Motor neuron (in vitro differentiated cells): ENCODE measurements at places on chromosomes 13 and 19. TPM values are rescaled to one million over a fixed set of nuclear protein-coding genes. Genes with fewer than 3 reads are reported as not detected.

- ATAC-seq, result peak; percentile 17
Measured at GRCh38 chr13:21979161-21979806, 308.4 kb downstream of the FGF9 start.

DNA sequence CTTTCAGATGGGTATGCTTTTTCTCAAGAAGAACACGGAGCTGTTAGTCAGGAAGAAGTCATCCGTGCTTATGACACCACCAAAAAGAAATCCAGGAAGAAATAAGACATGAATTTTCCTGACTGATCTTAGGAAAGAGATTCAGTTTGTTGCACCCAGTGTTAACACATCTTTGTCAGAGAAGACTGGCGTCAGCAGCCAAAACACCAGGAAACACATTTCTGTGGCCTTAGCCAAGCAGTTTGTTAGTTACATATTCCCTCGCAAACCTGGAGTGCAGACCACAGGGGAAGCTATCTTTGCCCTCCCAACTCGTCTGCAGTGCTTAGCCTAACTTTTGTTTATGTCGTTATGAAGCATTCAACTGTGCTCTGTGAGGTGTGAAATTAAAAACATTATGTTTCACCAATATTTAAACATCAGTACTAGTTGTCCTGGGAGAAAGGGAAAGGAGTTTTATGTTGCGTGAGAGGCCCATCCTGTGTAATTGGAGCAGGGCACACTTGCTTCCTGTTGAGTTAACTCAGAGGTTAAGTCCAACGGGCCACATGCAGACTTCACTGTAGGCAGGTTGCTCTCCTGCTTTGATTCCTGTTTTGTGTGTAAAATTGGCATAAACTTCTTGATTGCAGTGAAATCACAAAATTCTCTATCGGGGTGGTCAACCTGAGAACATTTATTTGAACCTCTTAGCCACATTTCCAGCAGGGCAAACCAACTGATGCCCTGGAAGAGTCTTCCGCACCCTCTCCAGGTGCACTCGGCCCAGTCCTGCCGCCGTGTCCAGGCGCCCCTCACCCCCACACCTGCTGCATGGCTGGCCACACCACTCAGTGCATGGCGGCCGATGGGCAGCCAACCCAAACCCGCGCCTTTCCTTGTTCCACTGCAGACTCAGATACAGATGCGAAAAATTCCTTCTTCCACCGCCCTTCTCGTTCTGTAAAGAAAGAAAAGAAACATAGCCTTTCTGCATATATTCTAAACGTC lies 31.6 kb downstream of the SHISA2 start:
- ATAC-seq, result no peak

DNA sequence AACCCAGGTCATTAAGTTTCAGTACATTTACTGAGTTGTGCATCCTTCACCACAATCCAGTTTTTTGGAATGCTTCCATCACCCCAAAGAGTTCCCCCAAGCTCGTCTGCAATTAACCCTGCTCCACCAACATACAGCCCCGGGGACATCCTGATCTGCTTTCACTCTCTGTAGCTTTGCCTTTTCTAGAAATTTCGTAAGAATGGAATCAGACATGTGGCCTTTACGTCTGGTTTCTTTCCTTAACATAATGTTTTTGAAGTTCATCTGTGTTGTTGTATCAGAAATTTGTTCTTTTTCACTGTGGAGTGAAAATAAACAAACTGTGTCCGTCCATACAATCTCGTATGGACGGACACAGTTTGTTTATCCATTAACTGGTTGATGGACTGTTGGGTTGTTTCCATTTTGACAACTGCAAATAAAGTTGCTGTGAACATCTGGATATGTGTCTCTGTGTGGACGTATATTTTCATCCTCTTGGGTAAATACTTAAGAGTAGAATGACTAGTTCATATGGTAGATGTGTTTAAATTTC lies 2.9 kb downstream of the KLHL26 start:
- no peak for ATAC-seq

GRCh38 chr13:67351909-67352308 lies 121.8 kb upstream of the PCDH9 start:
- no peak for ATAC-seq

GRCh38 chr19:2259336-2259735 lies 3.1 kb upstream of the JSRP1 start:
- no peak for ATAC-seq

- ATAC-seq, result peak; percentile 34
Measured at GRCh38 chr13:19632915-19633478, 462 bp upstream of the MPHOSPH8 start.

- no peak for ATAC-seq
Measured at GRCh38 chr13:85148009-85148408, 651.2 kb downstream of the SLITRK6 start.

- peak; percentile 55 for ATAC-seq
Measured at GRCh38 chr13:111005364-111005763, 90.5 kb upstream of the ANKRD10 start.

GRCh38 chr13:48930918-48931317 lies 44.8 kb upstream of the FNDC3A start:
- no peak for ATAC-seq

- no peak for ATAC-seq
Measured at GRCh38 chr13:101146101-101146898, 270.0 kb downstream of the NALCN start.

DNA sequence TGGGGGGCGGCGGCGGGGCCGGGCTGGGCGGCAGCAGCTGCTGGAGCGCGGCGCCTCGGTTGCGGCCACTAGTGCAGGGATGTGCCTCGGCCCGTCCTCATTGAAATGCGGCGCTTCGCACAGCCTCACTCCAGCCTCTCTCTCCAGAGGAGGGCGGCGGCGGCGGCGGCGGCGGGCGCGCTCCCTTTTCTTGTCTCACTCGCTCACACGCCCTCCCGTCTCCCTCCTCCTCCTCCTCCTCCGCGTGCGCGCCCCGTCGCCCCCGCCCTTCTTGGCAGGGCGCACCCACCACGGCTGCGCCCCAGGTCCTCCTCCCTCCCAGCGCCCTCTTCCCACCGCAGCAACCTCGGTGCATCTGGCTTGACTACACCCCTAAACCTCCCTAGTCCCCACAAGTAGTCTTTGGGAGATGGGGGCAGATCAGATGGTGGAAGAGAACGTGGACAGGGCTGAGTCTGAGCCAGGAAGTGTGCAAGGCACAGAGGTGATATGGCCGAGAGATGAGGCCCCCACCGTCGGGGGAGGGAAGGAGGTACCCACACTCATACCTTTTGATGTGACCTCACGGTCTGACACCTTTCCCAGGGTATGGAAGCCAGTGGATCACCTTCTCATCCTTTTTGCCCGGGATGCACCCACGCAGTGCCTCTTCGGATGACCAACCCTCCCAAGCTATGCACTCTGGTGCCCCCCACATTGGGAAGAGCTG lies at the start of gene DCLK1:
DCLK1 (minus strand) TSS at position 161 of the 709 bp plus-strand sequence.
- ATAC-seq, result peak; percentile 84

DNA sequence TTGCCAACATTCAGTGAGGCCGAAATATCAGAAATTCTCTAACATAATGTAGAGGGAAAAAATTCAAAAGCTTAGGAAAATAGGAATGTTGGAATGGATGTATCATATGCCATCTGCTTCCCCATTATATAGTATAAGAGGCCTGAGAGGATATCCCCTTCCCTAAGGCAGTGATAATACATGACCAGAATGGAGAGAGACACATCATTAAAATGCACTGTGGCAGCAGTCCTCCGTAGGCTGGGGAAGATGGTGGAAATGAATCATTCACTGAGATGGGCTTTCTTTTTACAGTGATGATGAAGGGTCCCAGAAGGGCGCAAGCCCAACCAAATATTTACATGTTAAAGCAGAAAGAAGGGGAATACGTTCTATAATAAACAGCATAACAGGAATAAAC lies 799.1 kb upstream of the SPRY2 start:
- no peak for ATAC-seq

- no peak for ATAC-seq
Measured at GRCh38 chr19:51750400-51751094, 1.1 kb downstream of the FPR1 start.

DNA sequence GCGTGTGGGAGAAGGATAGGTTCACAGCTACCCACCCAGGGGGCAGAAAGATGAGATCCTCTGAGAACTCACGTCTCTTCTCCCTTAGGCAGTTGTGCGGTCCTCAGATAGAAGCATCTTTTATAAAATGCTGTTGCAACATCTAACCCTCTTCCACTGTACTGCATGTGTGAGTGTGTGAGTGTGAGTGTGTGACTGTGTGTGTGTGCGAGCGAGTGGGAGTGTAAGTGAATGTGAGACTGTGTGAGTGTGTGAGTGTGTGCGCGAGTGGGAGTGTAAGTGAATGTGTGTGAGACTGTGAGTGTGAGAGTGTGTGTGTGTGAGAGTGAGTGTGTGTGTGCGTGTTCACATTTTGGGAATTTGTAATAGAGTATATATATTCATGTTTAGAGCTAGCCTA lies 55.6 kb upstream of the F7 start:
- no peak for ATAC-seq

DNA sequence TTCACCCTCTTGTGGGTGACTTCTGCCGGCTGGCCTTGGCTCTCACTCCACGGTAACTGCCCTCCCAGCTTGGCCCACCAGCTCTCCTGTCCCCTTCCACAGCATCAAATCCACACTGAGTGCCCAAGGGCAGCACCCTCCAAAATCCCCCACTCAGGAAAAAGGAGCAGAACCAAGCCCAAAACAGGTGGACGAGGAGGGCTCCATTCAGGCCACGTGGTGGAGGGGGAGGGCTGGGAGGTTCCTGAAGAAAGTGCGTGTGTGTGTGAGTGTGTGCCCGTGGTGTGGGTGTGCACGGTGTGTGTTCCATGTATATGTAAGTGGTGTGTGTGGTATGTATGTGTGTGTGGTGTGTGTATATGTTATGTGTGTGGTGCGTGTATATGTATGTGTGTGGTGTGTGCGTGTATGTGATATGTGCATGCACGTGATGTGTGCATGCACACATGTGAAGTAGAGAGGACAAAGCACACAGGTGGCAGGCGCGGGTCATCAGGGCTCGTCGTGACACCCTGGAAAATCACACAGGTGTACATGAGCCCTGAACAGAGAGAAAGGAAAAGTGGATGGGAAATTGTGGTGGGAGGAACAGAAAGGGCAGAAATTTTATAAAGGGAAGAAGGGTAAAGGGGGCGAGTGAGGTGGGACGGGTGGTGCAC lies 76.9 kb downstream of the COL4A1 start:
- no peak for ATAC-seq

DNA sequence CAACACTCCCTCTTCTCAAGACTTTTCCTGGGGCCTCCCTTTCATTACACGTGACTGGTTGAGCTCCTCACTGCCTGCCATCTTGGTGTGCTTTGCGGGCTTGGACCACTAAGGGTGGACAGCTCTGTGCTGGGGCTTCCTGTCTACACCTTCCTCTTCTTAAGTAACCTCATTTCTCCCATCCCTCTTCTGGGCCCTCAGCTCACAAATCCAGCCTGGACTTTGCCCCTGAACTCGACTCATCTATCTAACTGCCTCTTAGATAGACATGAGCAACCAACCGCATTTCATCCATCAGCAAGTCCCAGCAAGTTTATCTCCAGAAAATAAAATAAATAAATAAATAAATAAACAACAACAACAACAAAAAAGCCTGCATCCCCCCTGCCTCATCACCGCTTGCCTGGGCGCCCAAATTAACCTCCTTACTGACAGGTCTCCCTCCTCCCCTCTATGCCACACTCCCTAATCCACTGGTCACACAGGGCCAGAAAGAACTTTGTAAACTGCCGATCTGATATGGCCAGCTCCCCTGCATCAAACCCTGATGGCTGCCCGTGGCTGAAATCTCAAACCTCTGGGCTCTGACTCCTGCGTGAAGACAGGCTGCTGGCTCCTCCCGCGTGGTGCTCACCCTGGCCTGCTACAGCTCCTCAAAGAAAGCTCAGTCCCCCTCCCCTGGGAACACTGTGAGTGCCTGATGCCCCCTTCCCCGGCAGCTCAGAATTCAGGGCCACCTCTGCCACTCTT lies 7.8 kb downstream of the ISOC2 start:
- ATAC-seq, result no peak

GRCh38 chr19:49338691-49339300 lies 3.6 kb downstream of the CD37 start:
- peak; percentile 47 for ATAC-seq

- ATAC-seq, result peak; percentile 89
Measured at GRCh38 chr13:25821776-25822175, 230.0 kb downstream of the SHISA2 start.

GRCh38 chr13:25432691-25433090 lies 60.9 kb downstream of the ATP8A2 start:
- ATAC-seq, result no peak

GRCh38 chr13:67554746-67555452 lies 324.8 kb upstream of the PCDH9 start:
- ATAC-seq, result no peak

GRCh38 chr13:48493066-48493765 lies 39.7 kb downstream of the RCBTB2 start:
- ATAC-seq, result no peak

- ATAC-seq, result no peak
Measured at GRCh38 chr13:24149246-24150032, 11.1 kb upstream of the SPATA13 start.

- ATAC-seq, result no peak
Measured at GRCh38 chr13:85520445-85520844, 278.8 kb downstream of the SLITRK6 start.

- ATAC-seq, result no peak
Measured at GRCh38 chr13:67308004-67308772, 78.1 kb upstream of the PCDH9 start.

DNA sequence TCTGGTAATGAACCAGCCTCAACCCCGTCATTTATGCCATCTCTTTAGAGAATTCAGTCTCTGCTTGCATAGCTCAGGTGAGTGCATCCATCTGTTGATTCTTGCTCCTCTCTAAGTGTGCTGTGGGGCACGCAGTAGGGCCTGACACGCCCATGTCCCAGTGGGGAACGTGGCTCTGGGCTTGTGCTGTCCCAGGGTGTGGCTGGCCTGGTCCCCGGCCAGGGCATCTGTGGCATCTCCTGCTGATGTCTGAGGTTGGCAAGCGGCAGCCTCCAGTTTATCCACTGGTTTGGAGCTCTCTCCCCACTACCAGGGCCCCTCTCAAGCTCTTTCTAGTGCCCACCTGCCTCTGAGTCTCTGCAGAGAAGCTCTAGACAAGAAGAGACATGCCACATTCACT lies 146.6 kb upstream of the GJB6 start:
- peak; percentile 25 for ATAC-seq

DNA sequence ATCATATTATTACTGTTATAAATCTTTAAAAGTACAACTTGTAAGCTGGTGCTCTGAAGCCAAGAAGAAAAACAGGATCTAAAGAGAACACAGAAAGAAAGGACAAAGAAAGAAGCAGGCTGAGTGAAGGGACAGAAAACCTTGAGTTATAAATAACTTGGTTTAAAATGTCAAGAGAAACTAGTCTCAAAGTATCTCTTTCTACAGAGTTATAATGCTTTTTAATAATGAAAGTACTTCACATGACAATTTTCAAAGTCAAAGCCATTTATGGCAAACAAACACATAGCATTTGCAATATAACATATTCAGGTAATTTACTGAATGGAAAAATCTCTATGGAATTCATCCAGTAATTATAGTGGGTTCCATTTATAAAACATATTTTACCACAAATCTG lies 33.4 kb downstream of the CAB39L start:
- ATAC-seq, result no peak

Gene KPNA3
- 35.0 and 43.6 TPM in 2 replicates for total RNA-seq

Gene ALOX5AP
- not detected in 2 replicates for total RNA-seq

Gene KLK8
- not detected in 2 replicates for total RNA-seq

Gene CPAMD8
- 3.6 and 3.8 TPM in 2 replicates for total RNA-seq

Gene ZNF442
- total RNA-seq, result 0.70 and 0.81 TPM in 2 replicates

Gene ZNF780A
- 21.4 and 29.4 TPM in 2 replicates for total RNA-seq

Gene TTC9B
- 0.46 and 0.59 TPM in 2 replicates for total RNA-seq

Gene C19orf38
- 0.29 and 0.96 TPM in 2 replicates for total RNA-seq

Gene CCDC8
- total RNA-seq, result 0.92 and 0.97 TPM in 2 replicates
